Stimulated activated CD4-positive, alpha-beta T cell treated with anti-CD3 and anti-CD28 coated beads, TNF-alpha, amount 100 ng/mL, for 1 hour (primary cell): ENCODE measurements at places on chromosomes 1 and 21.

GRCh38 chr1:60145771-60146170, 72.2 kb upstream of the C1orf87 start:
- no peak for DNase-seq

- DNase-seq = no peak
Observed at GRCh38 chr1:224873434-224874369, 55.8 kb upstream of the DNAH14 start.

GRCh38 chr1:32791881-32792280, 25.3 kb downstream of the YARS1 start:
- no peak for DNase-seq

- DNase-seq = no peak
Observed at GRCh38 chr1:80894921-80895320, 905.8 kb upstream of the ADGRL2 start.

- peak; percentile 42 for DNase-seq
Observed at GRCh38 chr1:40709100-40709801, 17.7 kb downstream of the NFYC start.
